Tongue (tissue), 3 donors: ENCODE measurements at places on chromosomes 13 and 19. TPM values are rescaled to one million over a fixed set of nuclear protein-coding genes. Genes with fewer than 3 reads are reported as not detected.

Gene MAST1
- 0.92 TPM for total RNA-seq

Gene EPS8L1
- total RNA-seq, result 76.8 TPM

Gene ZIC5
- not detected for total RNA-seq

Gene ERICH4
- total RNA-seq, result not detected

Gene CARS2
- total RNA-seq, result 77.1 TPM

Gene NOVA2
- total RNA-seq, result 2.9 TPM
